ENCODE measurements at places on chromosomes 13 and 19.

GRCh38 chr19:50451223-50451534 is 18.5 kb downstream of the MYBPC2 start:
- DNase-seq: no peak

- no peak for DNase-seq
These were observed 21.1 kb downstream of the TLE2 start for GRCh38 chr19:3007975-3008374.

GRCh38 chr19:39127812-39128515 is 2.4 kb downstream of the PAK4 start:
- DNase-seq: no peak

DNA sequence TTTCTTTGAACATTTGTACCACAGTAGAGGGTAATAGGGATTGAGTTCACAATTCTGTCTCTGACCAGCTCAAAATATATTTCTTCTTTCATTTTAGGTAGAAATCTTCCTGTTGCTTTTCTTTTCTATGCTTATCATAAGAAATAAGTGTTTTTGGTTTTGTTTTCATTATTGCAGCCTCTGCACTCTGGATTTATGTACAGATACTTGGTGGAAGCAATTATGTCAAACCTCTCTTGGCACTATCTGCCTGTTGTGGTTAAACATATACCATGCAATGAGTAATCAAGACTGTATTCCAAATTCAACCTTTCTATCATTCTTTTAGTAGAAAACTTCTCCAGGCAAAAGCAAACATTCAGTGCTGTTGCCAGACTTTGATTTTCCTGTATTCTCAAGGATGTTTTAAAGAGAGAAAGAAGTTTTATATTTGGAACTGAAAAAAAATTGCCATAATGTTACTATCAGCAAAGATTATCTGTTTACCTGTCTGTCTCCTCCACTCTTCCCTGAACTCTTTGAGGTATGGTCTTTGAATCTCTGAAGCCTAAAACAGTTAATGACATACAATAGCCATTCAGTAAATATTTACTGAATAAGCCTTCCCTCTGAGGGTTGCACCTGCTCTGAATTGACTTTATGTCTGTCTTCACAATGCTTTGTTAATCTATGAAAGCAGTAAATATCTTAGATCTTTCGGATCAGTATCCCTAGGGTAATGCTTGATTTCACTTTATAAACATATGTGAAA is 612.5 kb upstream of the PRR20A start:
- DNase-seq: no peak

DNA sequence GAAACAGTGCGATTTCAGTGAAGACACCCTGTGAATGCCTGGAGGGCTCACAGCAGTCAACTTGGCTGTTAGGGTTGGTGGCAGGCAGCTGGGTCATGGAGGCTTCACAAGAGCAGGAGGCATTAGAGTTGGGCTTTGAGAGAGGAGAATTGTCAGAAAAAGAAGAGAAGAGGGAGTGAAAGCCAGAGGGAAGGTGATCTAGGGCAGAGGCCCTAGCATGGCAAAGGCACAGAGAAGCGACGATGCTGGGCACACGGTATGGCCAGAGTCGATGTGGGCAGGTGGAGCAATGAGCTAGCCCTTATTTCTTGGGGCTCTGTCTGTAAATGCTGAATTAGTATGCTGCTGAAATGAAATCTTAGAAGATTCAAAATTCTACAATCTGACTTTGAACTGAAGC is 52.6 kb upstream of the OLFM4 start:
- DNase-seq: no peak

DNA sequence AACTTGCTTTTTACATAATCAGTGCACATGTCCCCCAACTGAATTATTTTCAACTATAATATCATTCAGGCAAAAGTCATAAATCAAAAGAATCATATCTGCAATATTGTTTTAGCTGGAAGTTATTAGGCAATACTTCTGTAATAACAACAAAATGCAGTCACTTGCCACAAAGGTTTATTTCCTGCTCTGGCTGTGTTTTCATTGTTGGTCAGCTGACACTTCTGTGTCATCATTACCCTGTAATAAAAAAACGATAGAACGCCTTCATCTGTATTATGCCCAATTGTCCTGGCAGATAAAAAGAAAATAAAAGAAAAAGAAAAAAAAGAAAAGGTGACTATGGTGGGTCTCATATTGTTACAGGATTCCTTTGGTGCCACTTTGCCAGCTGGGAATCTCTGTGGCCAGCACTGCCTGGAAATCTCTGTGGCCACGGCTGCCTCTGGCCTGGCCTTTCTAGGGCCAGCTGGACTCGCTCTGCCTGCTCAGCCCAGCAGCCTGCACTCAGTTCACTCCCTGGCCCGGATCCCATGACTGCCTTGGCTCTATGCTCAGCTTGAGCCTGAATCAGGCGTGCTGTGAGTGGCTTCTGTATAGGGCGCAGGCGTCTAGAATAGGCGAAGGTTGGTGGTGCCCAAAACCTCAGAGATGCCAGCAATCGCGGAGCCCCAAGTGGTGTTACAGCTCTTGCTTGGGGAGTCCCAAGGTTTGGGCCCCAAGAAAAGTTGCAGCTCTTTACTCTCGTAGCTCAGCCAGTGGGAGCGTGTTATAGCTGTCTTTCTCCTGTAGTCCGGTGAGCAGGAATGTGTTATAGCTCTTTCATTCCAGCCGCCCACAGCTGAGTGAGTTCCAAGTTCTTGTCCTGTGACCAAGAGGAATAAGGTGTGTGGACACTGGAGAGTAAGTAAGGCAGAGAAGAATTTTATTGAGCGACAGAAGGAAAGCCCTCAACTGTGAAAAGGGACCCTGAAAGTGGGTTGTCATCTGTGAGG is 1227.1 kb downstream of the SLITRK1 start:
- DNase-seq: no peak

DNA sequence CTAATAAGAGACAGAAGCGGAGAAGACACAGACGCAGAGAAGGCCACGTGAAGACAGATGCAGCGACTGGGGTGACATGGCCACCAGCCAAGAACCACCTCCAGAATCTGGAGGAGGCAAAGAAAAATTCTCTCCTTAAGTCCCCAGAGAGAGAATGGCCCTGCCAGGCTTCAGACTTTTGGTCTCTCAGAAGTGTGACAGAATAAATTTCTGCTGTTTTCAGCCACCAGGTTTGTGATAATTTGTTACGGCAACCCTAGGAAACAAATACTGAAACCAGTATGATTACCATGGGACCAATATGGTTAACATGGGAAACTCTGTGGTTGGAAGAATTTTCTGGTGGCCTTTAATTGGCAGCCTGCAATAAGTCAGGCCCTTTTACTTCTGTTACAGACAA is 63.9 kb upstream of the DOCK9 start:
- DNase-seq: peak; percentile 54

- no peak for DNase-seq
These were observed 40.5 kb downstream of the MIPEP start for GRCh38 chr13:23848646-23849141.

- DNase-seq: no peak
These were observed 448.9 kb downstream of the DCT start for GRCh38 chr13:94030415-94031119.

GRCh38 chr19:4267101-4267900 is 11.8 kb upstream of the SHD start:
- peak; percentile 68 for DNase-seq

- DNase-seq: peak; percentile 98
These were observed at the start of gene KPNA3 for GRCh38 chr13:49792550-49793324. KPNA3 (minus strand) TSS chr13:49792682; CDS start chr13:49792506, 176 bp downstream.

DNA sequence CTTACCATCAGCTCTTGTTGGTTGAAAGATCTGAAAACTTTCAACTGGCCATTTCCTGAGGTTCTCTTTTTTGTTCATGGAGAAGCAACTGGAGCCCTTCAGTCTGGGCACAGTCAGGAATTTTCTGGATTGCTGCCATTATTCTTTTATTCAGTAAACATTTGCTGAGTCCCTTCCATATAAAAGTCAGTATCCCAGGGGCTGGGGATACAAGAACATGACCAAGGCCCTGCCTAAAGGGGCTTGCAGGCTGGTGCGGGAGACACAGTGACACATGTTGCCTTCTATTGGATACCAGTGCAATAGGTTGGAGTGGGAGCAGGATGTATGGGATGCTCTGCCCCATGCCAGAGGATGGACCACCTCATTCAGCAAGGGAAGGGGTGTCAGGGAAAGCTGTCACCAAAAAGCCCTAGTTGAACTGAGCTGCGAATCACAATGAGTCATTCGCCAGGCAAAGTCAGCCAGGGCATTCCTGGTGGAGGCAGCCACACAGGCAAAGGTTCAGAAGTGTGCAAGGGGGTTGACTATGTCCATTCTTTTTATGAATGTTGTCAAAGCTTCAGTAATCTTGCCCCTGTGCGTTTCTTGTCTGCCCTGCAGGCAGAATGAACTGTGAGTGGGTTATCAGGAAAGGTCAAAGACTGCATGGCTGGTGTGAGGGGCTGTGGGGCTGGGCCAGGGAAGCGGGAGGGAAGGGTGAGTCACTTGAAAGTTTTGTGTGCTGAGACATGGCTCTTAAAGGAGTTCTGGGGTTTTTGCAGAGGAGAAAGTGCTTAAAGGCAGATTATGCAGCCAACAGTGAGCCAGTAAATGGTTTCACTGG is 395.9 kb downstream of the KCNRG start:
- no peak for DNase-seq

GRCh38 chr13:104021806-104022397 is 955.7 kb upstream of the SLC10A2 start:
- no peak for DNase-seq

DNA sequence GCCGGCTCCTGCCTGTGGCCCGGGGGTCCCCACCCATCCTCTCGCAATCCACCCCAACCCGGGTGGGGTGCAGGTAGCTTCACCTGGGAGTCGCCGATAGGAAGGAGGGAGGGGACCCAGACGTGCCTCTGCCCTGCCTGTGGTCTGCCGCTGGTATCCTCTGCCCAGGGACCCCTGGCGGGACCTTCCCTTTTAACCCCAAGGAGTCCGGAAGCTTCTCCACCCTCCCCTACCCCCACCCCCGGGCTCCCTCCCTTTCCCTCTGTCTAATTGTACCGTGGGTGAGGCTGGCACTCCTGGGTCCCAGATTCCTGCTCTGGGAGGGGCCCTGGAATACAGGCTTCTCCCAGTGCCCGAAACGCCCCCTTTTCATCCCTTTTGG is at the start of gene KLK10:
KLK10 (minus strand) TSS at position 166 of the 382 bp plus-strand sequence. CDS start 579 bp downstream, outside the sequence.
- DNase-seq: no peak

GRCh38 chr13:30587231-30587630 is 30.5 kb upstream of the USPL1 start:
- no peak for DNase-seq

DNA sequence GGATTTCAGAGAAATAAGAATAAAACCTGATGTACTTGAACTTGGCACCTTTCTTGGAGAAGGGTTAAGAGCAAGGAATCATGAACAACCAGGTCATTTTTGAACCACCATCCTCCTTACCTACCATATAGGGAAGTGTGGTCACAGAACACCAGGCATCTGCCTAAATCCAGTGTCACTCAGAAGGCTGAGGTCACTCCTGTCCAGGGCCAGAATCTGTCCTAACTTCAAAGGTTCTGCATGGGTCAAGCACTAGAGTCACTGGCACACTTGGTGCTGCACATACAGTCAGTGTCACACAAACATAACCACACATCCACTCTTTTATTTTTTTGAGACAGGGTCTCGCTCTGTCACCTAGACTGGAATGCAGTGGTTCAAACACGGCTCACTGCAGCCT is 1.6 kb downstream of the ZNF565 start:
- no peak for DNase-seq

DNA sequence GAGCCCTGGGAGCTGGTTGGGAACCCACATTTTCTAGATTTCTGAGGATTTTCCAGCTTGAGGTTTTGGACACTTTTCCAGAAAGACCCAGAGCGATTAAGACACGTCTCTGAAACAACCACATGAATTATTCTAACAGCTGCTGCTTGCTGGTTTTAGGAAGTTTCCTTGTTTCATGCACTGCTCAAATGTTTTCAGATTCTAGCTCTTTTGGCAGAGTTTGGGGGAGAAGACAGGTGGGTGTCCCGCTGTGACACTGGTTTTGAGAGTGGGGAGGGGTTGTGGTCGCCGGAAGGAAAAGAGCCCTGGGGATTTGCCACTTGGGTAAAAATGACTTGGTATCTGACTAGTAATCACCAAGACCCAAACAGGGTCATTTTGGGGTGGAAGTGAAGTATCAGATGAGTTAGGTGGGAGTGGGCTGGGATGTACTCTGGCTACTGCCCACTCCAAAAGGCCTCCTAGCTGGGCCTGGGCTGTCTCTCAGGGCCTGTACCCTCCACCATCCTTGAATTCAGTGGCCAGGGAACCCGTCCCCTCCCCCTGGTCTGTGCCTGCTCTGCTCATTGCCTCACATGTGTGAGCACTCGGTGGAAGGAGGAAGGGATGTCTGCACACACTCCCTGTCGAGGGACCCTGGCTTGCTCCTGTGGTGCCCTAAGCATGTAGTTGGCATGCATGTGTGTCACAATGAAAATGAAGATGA is 13.2 kb downstream of the GATAD2A start:
- no peak for DNase-seq

GRCh38 chr13:108304170-108305016 is 34.9 kb downstream of the TNFSF13B start:
- no peak for DNase-seq

DNA sequence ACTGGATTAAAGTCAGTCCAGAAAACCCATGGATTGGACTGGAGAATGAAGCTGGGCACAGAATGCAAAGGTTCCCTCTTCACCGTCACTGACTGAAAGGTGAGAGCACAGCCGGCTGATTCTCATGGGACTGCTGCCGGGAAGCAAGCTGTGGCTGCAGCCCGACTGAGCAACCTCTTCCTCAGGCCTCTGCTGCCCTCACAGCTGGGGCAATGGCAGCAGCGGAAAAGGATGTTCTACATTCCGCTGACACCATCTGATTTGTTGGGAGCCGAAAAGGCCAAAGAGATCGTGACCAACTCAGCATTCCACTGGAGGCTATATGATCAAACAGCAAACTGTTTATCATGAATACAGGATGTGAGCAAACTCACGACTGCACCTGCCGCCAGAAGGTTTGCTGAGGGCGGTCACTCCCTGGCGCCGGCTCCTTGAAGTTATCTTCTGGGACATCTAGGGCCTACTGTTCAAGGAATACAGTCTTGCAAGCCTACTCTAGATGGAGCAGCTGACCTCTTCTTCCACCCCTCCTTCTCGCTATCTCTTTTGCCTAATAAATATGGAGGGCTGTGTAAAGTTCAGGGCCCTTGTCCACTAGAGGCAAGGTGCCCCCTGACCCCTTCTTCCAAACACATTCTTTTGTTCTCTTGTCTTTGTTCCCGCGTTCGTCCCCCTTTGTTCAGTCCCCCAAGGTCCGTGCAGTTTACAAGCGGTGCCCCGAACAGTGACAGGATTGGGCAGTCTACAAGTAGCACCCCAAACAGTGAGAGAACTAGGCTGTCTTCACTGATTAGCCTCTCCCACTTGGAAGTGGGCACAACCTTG is 19.6 kb upstream of the SIGLEC6 start:
- no peak for DNase-seq
